ENCODE measurements at places on chromosomes 16 and 17.
A peak's percentile ranks its signal among the peaks of the same experiment; 100 is the strongest.

- DNase-seq = no peak
Observed at GRCh38 chr16:31327646-31328225, 27.2 kb upstream of the ITGAX start.

GRCh38 chr16:84518804-84519341 is 14.4 kb upstream of the MEAK7 start:
- no peak for DNase-seq

DNA sequence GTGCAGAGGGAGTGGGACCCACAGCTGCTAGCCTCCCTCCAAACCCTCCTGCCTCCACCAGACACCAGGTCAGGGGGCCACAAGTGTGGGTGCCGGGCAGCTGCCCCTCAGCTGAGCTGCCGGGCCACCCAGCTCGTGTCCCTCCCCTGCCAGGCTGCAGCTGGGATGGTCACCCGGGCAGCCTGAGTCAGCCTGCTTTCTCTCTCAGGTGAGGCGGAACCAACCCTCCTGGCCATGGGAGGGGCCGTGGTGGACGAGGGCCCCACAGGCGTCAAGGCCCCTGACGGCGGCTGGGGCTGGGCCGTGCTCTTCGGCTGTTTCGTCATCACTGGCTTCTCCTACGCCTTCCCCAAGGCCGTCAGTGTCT is 6.9 kb downstream of the SLC16A3 start:
- DNase-seq = no peak

DNA sequence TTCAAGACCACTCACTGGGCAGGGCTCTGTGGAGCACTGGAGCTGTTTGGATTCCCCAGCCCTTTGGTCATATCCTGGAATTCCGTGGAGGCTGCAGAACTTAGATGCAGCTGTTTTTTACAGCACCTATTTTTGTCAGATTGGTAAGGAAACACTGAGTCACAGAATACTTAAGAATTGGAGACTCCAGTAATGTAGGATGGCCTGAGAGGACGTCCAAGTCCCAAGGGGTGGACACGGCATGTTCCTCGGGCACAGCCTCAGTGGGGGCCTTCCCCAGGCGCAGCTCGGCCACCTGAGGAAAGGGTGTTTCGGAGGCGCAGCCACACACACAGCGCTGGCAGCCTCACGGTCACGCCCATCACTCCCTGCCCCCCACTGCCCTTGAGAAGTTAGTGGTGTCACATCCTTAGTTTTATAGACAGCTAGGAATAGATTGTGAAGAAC is 14.8 kb downstream of the PLD6 start:
- DNase-seq = peak; percentile 79

GRCh38 chr17:69528035-69528434 is 113.5 kb downstream of the MAP2K6 start:
- DNase-seq = no peak

GRCh38 chr16:61296814-61297213 is 739.4 kb downstream of the CDH8 start:
- DNase-seq = no peak

DNA sequence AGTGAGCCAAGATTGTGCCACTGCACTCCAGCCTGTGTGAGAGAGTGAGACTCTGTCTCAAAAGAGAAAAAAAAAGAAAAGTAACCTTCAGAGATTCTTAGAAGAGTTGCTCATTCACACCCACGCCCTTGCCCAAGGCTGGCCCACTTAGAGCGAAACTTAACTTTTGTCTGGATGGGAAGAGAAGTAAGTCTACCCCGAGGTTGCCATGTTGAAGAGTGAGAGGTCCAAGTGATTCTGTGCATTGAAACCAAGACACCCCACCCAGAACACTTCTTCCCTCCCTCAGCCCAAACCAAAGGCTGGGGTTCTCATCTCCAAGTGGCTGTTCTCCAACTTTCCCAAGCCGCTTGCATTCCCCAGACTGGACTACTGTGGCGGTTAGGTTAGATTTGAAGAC is 2.4 kb upstream of the CISD3 start:
- DNase-seq = no peak

DNA sequence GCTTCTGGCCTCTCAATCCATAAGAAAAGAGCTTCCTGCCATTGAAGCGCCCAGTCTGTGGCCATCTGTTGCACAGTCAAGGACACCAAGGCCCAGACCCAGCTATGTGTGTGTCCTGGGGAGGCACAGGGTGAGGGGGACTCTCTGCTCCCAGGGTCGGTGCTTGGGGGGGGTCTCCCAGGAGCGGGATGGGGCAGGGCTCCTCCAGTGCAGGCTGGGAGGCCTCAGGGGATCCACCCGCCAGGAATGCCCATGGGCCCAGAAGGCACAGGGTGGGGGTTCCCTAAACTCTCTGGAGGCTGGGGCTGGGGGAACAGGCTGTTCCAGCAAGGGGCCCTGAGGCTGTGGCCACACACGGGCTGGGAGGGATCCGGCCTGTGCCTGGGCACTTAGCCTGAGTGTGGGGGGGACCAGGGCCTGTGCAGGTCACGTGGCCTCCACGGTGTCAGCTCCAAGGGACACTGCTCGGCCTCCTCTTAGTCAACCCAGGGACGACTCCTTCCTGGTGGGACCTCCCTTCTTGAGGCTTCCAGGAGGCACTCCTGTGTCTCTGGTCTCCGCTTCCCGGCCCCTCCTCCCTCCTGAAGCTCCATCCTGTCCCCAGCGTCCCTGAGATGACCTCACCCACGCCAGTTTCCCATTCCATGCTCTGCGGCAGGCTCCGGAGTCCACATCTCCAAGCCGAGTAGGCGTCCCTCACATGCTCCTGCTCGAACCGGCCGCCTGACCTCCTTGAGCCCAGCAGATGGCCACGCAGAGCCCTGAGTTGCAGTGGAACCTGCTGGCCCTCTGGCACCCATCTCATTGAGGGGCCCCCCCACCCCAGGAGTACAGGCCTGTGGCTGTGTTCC is 23.1 kb upstream of the BAHCC1 start:
- DNase-seq = peak; percentile 45

- DNase-seq = peak; percentile 76
Observed at GRCh38 chr17:32006957-32007462, at the start of gene LRRC37B. LRRC37B (plus strand) TSS chr17:32007383; CDS start chr17:32021393, 14,010 bp downstream.

DNA sequence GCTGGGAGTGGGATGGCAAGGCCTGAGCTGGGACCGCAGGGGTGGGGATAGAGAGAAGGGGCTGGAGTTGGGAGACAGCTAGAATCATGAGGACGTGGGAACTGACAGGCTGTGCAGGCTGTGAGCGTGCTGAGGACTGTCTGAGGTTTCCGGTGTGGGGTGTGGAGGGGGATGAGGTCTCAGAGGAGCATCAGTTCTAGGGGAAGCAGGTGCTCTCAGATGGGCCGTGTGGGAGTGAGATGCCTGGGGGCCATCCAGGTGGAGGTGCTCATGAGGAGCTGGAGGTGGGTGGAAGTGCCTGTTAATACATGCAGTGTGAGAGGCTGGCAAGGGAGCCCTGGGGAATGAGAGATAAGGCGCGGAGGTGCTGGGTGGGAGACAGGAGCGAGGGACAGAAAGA is 27.2 kb downstream of the HASPIN start:
- DNase-seq = no peak

- DNase-seq = peak; percentile 65
Observed at GRCh38 chr17:8991514-8992285, 26.2 kb upstream of the PIK3R5 start.

- DNase-seq = no peak
Observed at GRCh38 chr16:10069374-10069773, 112.9 kb downstream of the GRIN2A start.

GRCh38 chr17:80732268-80732667 is 187.6 kb downstream of the RPTOR start:
- DNase-seq = peak; percentile 88

DNA sequence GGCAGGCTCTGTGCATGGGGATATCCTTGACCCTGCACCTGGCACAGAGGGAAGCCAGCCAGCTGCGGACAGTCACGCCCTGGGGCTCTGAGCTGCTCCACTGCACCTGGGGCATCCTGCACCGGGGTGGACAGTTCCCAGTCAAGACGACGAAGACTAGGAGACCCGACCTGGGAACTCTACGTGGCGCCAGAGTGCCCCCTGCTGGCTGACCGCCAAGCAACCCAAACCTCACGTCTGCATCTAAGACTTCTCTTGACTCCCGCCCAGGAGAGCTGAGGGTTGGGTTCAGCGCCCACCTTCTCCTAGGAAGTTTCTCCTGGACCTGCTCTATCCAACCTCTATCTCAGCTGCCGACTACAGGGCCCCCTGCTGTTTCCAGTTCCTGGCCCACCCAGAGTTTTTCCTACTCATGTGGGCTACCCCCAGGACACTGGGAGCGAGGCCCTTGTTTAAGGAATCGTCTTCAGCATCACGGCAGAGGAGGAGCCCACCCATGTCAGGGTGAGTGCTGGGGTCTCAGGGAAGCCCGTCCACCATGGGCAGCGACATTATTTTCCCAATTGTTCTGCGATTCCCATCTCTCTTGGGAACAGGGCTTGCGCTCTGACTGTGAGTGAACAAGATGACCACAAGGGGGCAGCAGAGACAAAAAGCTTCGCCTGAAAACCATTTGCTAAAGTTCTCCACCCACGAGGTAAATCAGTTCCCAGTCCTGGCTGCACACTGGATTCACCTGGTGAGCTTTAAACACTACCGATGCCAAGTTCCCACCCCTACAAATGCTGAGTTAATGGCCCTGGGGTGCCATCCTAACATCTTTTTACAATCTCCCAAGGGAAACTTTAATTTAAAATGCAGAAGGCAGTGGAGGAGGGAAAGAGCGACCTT is 29.3 kb downstream of the TLE7 start:
- DNase-seq = peak; percentile 61
